Cortex of kidney (tissue), 1 donor: ENCODE measurements at places on chromosomes 1 and 21.

DNA sequence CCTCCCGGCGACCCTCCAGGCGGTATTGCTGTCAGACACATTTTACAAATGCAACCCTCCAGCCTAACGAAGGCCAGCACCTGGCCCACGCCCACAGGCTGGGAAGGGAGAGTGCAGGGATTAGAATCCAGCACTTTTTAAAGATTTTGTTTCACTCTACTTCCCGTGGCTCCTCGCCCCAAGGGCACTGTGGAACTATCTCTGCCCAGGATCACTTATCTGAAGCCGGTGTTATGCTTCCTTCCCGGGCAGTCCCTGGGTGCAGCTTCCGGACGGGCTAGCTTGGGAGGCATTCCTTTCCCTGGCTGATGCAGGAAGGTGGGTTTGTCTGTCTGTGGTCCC lies 35.8 kb downstream of the CCN1 start:
- DNase-seq: no peak

DNA sequence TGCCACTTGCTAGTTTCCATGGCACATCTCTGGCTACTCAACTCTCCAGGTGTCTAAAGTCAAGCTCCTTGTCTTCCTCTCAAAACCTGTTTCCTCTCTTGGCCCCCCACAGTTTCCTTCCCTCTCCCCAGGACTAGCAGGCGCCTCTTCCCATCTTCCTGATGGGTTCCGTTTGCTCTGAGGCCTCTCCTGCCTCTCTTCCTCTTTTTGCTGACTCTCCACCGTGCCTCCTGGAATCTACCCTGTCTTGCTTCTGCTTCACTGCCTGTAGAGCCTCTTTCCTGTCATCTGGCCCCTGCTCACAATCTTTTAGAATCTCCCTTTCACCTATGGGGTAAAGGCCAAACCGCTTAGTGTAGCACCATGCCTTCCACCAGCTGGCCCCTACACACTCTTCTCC lies 21.8 kb upstream of the LHX4 start:
- DNase-seq: no peak

- no peak for DNase-seq
Observed at GRCh38 chr1:106722466-106722865, 334.0 kb upstream of the PRMT6 start.

DNA sequence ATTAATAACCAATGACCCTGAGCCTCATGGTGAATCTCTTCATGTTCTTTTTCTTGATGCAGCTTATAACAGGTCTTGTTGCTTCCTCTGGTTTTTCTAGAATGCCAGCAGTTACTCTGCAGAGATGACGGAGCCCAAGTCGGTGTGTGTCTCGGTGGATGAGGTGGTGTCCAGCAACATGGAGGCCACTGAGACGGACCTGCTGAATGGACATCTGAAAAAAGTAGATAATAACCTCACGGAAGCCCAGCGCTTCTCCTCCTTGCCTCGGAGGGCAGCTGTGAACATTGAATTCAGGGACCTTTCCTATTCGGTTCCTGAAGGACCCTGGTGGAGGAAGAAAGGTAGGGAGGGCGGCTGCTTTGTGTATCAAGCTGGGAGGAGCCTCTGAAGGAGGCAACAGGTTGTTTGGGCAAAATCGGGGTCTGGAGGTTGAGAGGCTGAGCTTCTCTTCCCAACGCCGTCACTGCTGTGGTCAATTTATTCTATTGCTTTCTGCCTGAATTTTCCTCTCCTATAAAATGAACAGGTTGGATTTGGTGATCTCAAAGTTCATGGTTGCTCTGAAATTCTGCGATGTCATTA lies 6.7 kb downstream of the ABCG1 start:
- no peak for DNase-seq

GRCh38 chr1:225962440-225962975 lies 21.5 kb upstream of the LEFTY2 start:
- DNase-seq: no peak
